ENCODE measurements at places on chromosomes 3 and 15.

DNA sequence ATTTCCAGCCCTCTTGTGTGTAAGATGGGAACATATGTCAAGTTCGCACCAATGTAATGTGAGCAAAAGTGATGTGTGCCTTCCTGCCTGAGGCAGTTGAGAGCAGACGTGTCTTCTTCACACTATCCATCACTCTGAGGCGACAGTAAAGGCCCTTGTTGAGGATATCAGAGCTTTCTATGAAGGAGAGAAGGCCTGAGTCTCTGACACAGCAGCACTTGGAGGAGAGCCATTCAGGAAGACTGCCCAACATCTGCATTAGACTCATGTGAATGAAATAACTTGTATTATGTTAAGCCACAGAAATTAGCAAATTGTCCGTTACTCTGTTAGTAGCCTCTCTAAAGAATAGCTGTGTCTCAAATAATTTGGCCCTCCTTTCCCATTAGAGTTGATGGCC, 108.8 kb upstream of the CCDC54 start:
- DNase-seq = no peak

- no peak for DNase-seq
Measured at GRCh38 chr3:58751235-58751634, 84.7 kb upstream of the FAM3D start.

GRCh38 chr3:50504681-50505080, 1.2 kb upstream of the CACNA2D2 start:
- no peak for DNase-seq

- no peak for DNase-seq
Measured at GRCh38 chr3:48415251-48415953, 14.5 kb downstream of the PLXNB1 start.

GRCh38 chr3:111481551-111481950, 60.4 kb upstream of the CD96 start:
- no peak for DNase-seq

GRCh38 chr15:28962851-28963710, 77.3 kb downstream of the APBA2 start:
- DNase-seq = no peak

GRCh38 chr3:149958171-149958796, 12.4 kb downstream of the PFN2 start:
- DNase-seq = no peak

DNA sequence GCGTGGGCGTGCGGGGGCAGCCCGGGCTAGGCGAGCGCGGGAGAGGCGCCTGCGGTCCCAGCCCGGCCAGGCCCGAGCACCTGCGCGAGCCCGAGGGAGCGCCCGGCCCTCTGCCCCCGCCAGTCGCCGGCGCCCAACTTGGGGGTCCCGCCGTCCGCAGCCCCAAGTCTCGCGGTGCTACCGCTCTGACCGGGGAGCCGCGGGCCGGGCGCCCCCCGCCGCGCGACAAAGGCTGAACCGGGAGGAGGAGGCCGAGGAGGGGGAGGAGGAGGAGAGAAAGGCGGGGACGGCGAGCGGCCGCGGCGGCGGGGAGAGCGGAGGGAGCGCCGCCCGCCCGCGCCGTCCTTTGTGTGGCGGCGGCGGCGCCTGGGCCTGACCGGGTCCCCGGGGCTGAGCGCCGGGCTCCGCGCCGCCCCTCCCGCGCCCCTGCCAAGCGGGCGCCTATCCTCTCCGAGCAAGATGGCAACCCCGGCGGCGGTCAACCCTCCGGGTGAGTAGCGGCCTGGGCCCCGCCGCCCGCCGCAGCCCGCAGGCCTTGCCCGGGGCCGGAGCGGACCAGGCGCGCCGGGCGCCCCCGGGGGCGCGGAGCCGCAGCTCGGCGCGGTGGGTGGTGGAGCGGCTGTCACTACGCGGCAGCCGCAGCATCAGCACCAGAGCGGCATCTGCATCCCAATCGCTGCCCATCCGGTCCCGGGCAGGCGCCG, at the start of gene ARNT2:
Gene ARNT2 (plus strand): TSS at position 326 of the 704 bp plus-strand sequence. CDS start 134 bp downstream, at position 460.
- no peak for DNase-seq

- no peak for DNase-seq
Measured at GRCh38 chr3:140585828-140586227, 92.0 kb upstream of the TRIM42 start.

GRCh38 chr3:46406788-46407611, at the start of the genes CCR5AS and CCRL2:
CCR5AS (minus strand) TSS chr3:46407066.
CCRL2 (plus strand) TSS chr3:46407259; CDS start chr3:46408080, 821 bp downstream.
- DNase-seq = peak; percentile 14

DNA sequence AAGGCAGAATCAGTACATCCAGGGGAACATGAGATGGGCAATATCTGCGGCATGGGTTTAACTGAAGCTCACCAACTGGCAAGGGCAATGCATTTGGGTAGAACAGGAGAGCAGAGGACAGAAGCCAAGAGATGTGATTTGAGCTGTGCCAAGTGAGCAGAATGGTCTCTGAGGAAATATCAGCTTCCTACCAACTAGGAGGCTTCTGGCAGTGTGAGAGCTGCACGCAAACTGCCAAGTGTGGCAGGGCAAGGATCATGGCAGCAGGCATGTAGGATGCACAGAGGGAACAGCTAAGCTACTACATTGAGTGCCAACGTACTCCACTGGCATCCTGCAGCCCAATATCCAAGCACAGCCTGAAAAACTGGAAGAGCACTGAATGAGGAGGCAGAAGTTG, 1036.5 kb downstream of the TUSC7 start:
- DNase-seq = no peak

DNA sequence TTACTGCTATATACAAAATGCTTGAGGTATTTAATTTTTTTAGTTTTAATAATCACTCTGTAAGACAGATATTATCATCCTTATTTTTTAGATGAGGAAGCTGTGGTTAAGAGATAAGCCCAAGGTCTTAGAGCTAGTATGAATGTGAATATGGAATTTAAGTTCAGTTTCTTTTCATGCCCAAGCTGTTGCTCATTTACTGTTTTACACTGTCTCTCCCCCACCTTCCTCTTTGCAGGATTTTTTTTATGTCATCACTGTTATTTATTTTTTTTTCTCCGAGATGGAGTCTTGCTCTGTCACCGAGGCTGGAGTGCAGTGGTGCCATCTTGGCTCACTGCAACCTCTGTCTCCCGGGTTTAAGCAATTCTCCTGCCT, 22.5 kb downstream of the MAP2K5 start:
- DNase-seq = no peak

DNA sequence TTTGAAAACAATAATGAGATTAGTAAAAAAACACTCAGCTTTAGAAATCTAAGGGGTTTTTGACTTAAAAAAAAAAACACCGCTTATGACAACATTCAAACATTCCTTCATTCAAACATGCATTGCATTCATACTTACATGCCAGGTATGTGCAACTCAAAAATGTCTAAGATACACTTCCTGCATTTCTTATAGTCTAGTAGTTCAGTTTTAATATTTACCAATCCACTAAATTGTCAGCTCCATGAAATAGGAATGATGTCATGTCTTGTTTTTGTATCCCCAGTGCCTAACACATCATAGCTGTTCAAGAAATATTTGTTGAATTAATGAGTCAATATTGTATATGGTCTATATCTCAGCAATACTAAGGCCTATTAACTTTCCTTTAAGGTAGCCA, 51.7 kb downstream of the EIF4E3 start:
- DNase-seq = no peak

- DNase-seq = no peak
Measured at GRCh38 chr3:59456852-59457485, 407.1 kb upstream of the CFAP20DC start.

GRCh38 chr15:34847598-34847997, 52.2 kb upstream of the ACTC1 start:
- DNase-seq = no peak

DNA sequence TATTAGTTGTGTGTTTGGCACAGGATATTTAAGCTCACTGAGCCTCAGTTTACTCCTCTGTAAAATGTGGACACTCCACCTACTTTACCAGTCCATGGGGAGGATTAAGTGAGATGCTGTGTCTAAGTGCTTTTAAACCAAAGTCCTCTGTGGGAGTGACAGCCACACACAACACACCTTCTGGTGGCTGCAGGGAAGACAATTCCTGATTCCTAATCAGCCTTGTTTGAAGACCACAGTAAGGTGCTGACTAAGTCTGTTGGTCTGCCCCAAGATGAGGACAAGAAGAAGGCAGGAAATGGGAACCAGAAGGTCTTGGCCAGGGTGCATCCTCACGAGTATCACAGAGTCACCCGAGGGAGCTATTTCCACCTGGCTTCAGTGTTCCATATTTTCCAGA, 52.3 kb downstream of the EPHB1 start:
- DNase-seq = no peak

- no peak for DNase-seq
Measured at GRCh38 chr15:73965758-73966113, 26.4 kb downstream of the STOML1 start.

DNA sequence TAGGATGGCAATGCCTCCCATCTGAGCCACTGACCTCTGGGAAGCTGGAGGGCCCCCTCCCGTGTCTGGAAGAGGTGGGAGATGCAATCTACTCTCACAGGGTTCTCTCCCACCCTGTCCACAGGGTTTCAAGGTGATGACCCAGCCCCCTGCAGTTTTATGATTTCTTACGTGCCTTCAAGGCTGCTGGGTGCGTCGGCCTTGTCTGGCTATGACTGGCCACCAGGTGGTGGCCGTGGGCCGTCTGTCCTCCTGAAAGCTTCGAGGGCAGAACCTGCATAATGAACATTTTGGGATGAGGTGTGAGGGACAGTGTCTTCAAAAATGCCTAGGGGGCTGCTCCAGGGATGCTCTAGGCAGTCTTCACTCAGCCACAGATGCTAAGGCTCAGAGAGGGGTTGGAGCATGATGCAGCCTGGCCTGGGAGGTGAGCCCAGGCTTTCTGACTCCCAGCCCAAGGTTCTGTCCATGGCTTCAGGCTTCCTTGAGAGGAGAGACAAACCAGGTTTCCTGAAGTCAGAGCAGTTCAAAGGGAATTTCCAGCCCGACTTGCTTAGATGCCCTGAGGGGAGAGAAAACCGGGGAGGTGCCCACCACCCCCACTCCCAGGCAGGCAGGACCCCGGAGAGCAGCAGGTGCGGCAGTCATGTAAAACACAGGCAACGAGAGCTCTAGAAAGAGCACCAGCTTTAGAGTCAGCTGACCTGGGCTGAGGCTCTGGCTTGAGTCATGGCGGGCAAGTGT, 18.7 kb downstream of the ISG20 start:
- DNase-seq = no peak

DNA sequence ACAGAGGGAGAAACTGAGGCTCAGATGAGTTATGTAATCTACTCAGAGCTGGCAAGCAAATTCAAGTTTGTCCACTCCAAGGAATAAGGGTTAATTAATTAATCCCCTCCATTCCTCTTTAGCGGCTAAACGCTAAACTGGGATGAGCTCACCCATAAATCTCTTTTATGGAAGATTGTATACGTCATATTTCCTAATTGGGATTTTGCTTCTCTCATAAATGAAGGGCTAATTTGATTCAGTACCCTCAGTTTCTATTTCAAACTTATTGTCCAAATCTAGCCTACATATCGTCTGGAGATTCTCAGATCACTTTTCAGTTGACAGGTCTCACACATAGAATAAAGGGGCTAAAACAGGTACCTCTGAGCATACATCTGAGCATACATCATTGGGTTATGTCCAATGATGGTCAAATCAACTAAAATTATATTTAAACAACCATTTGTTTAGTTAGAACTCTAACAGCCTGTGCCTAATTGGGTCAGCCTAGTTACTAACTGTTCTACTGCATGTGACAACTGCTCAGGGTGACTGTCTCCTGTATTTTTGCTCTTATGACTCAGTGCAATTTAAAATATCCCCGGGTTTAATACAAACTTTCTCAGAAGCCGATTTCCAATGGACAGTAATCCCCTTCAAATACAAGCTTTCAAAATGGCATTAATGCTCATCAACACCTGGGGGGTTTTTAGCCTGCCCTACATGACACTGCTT, 57.6 kb upstream of the PLXND1 start:
- DNase-seq = no peak

DNA sequence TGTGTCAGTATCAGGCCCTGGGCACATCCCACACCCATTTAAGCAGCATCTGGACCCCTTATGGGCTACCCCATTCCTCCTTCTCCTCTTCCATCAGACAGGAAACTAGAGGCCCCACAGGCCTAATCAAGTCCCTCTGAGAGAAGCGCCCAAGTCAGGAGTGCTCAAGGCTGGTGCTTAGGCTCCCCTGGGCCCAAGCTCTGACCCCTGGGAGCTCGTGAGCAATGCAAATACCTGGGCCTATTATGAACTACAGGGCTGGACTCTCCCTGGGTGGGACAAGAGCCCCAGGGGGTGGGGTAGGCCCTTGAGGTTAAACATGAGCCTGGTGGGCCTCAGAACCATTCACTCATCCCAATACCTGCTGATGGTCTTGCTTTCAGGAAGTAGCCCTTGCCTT, 57.4 kb downstream of the SEMA3G start:
- DNase-seq = no peak

DNA sequence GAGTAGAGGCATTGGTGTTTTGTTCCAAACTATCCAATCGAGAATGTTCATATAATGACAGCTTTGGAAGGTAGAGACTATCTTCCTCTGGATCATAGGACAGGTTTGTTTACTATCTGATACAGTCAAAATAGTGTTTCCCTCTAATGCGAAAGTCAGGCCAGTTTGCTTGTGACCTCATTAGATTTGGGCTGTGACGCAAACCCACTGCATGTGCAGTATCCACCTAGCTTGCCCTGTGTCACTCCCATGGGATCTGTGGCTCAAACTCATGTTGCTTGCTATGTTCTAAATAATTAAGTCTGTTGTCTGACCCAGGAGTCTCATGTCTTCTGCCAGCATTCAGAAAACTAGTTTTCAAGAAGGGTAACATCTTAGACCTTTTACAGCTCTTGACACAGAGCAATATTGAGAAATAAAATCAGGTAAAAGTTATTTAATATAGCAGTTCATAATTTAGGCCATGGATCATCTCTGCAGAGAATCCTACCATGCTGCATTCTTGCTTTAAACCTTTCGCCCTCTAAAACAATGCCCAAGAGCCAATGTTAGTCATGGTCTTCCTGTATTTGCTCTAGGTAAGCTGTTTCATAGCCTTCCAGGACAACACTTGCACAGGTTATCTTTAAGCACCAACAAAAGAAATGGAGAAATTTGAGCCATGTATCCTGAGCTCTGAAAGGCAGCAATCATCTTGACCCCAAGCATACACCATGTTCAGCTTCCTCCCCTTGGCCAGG, 26.4 kb downstream of the NIT2 start:
- DNase-seq = no peak

- no peak for DNase-seq
Measured at GRCh38 chr3:17431004-17431403, 311.4 kb downstream of the TBC1D5 start.
